Activated T-helper 1 cell treated with Interleukin-2 at 50 U/mL for 16 hours (primary cell): ENCODE measurements at places on chromosomes 7 and 10.

- DNase-seq, result no peak
These were observed 59.9 kb downstream of the MAP3K8 start for GRCh38 chr10:30493609-30494530.

GRCh38 chr7:89857767-89858166 lies 296.5 kb upstream of the STEAP1 start:
- DNase-seq, result no peak

GRCh38 chr7:37352974-37353948 lies 95.4 kb downstream of the ELMO1 start:
- peak; percentile 45 for DNase-seq

- DNase-seq, result no peak
These were observed 178.2 kb downstream of the RELN start for GRCh38 chr7:103811290-103811689.

DNA sequence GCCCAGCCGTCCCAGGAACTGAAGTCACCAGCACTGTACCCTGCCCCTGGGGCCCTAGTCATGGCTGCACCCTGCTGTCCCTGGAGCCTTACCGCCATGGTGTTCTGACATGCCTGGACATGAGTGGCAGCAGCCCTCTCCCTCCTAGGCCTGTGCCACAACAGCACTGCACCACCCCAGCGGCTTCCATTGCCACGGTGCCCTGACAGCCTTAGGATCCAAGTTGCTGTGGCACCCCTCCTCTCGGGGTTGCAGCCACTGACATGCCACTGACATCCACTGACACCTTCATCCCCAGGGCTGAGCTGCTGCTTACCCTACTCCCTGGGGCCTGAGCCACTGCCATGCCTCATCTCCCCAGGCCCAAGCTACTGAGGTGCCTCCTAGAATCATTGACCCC lies 39.6 kb upstream of the SHH start:
- DNase-seq, result no peak

GRCh38 chr10:116838143-116838725 lies 11.1 kb upstream of the ENO4 start:
- no peak for DNase-seq

DNA sequence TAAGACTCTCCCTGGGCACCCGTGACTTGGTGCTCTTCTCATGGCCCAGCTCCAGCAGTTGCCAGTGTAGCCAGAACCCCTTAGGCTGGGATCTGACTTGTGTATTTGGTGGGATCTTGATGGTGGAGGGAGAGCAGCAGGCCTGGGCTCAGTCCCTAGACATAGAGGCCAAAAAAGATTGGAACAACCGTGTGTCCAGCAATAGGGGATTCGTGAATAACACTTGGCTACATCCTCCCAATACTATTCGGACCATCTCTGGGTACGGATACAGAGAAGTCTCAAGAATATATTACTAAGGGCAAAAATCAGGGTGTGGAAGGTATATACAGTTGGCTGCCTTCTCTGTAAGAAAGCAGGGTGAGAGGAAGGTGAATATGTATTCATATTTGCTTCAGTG lies 17.2 kb downstream of the RBM20 start:
- no peak for DNase-seq

GRCh38 chr10:31395695-31396094 lies 76.7 kb downstream of the ZEB1 start:
- DNase-seq, result no peak

GRCh38 chr10:80156216-80156615 lies 23.7 kb downstream of the PLAC9 start:
- no peak for DNase-seq

DNA sequence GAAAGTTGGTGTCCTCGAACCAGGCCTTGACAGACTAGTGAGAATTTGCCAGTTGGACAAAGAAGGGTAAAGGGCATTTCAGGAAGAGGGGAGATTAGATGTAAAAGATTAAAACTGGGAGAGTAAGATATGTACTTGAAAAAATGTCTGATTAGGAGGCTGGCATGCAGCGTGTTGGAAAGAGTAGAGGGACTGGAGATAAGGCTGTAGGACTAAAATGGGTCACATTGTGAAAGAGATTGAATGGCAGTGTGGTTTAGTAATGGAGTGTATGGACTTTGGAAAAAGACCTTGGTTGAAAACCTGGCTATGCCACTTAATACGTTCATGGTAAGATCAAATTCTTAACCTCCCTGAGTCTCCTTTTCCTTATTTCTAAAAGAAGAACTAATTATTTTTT lies 14.1 kb downstream of the CREM start:
- DNase-seq, result no peak

GRCh38 chr7:124388751-124389150 lies 355.9 kb upstream of the TMEM229A start:
- DNase-seq, result no peak

DNA sequence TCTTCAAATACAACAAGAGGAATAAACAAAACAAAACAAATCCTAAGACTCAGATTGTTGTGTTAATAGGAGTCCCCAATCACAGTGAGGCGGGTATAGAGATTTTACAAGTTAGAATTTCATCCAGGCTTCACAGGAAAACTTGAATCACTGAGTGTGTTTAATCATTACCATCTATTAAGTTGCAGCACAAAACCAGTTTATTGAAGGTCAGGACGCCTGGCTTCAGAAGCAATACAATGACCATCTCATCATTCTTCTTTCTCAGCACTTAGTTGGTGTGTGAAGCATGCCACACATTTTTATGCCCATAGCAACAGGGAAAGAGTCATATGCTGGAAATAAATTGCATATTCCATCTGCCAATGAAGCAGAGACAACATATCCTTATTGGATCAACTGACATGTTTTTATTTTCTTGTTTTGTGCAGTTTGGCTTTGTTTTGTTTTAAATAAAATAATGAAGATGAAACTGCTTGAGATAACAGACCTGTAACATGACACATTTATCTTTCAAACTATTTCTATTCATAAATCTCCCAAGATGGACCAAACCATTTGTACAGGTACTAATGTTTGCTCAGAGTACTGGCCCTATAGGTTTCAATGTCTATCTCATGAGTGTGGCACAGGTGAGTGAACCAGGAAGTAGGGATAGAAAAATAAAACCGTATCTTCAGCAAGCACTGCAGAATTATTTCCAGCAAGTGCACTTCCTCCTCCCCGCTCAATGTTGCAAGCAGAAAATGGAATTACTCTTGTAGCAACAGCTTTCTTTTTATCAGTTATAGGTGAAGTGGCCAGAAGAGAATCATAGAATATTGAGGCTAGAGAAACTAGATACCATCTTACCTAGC lies 40.4 kb downstream of the TAC1 start:
- no peak for DNase-seq
